ENCODE measurements at places on chromosomes 2 and 18.

DNA sequence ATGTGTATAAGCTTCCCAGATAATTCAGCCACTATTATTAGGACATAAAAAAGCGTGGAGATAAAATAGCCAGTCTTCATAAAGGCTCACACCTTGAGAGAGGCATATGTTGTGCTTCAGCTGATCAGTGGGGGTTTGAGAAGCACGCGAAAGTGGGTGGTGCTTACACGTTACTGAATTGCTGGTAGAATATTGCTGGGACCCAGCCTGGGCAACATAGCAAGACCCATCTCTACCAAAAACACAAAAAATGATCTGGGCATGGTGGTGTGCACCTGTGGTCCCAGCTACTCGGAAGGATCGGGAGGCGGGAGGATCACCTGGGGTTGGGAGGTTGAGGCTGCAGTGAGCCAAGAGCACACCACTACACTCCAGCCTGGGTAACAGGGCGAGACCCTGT is 74.9 kb upstream of the MBOAT2 start:
- DNase-seq, result no peak

- DNase-seq, result no peak
Observed at GRCh38 chr2:71592181-71592711, 138.9 kb downstream of the DYSF start.

DNA sequence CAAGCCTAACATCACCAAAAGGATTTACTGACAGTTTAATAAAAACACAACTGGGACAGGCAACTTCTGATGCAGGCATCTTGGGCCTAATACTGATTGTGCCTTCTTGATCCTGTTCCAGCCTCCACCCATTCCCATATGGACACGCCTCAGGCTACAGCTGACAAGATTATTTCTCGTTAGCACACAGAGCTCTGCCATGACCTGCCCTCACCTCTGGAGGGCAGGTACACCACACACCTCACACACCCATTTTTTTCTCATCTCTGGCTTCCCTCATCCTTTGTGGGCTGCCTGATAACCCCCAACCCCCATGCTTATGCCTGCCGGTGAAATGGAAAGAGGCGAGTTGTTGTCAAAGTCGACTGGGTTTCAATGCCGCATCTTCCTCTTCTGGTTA is 147.0 kb downstream of the ANTXR1 start:
- DNase-seq, result no peak

GRCh38 chr2:148594216-148594615 is 50.3 kb upstream of the EPC2 start:
- no peak for DNase-seq

DNA sequence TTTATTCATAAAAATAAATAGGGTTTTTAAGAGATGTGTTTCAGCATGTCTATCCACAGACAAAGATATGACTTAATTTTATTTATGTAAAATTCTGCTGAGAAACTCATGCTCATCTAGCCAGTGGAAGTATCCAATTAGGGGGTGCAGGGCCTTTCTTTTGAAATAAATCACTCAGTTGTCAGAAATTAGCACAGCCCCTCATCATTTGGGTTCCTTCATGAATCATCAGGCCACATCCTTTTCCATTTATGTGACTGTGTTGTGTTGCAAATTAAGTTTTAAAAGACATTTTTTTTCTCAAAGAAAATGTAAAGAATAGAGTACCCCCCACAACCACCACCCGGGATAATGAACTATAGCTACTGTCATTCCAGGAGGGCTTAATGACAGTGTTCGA is 185.8 kb downstream of the NRP2 start:
- no peak for DNase-seq

DNA sequence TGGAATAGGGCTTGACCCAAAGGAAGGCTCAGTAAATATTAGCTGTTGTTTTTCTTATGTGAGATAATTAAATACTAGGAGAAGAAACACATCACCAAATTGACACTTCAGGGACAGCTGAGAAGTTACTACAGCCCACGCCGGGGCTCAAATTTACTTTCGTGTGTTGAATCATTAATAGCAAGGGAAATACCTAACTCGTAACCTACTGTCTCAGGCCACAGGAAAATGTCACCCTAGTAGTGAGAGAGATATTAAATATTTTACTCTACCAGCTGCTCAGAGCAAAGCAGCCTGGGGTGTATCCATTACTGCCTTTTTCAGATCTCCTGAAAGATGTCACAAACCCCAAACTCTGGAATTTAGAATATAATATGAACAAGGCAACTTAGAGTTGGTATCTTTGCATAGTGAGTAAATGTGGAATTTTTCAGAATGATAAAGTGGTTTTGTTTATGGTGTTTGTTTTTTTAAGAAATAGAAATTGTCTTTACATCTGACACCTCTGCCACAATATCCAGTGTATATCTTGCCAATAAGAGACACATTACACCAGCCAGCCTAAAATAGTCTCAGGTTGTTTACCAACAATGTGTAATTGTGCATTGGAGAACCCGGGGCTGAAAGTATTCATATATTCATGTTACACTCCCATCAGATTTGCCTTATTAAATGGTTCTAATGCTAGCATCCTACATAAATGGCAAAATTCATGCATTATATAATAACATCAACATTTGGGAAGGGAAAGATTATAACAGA is 48.4 kb downstream of the ATP8B1 start:
- no peak for DNase-seq

- no peak for DNase-seq
Observed at GRCh38 chr2:171522788-171523087, 464 bp downstream of the CYBRD1 start.

GRCh38 chr2:187612857-187613256 is 58.6 kb upstream of the TFPI start:
- no peak for DNase-seq
